ENCODE measurements at places on chromosomes 12 and 14.

- DNase-seq = no peak
Observed at GRCh38 chr12:132078190-132078589, 65.9 kb downstream of the DDX51 start.

- DNase-seq = no peak
Observed at GRCh38 chr12:26726956-26727355, 106.0 kb downstream of the ITPR2 start.

GRCh38 chr12:123389560-123390351 is 5.8 kb downstream of the KMT5A start:
- no peak for DNase-seq

DNA sequence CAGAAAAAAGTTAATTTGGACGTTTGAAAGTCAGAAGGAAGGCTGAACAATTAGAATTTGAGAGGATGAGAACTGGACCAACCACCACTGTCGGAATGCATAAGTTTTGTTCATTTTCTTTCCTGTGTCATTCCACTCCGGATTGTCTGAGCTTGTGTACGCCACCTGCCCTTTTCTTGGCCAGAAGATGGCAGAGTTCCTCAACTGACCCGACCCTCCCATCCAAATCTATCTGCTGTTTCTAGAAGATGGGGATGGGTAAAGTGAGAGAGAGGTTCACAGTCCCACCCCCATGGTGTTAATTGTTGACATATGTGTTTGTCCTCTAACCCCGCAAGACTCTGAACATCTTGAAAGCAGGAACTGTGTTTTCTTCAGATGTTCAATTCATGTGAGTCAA is 388.0 kb downstream of the VRK1 start:
- no peak for DNase-seq

DNA sequence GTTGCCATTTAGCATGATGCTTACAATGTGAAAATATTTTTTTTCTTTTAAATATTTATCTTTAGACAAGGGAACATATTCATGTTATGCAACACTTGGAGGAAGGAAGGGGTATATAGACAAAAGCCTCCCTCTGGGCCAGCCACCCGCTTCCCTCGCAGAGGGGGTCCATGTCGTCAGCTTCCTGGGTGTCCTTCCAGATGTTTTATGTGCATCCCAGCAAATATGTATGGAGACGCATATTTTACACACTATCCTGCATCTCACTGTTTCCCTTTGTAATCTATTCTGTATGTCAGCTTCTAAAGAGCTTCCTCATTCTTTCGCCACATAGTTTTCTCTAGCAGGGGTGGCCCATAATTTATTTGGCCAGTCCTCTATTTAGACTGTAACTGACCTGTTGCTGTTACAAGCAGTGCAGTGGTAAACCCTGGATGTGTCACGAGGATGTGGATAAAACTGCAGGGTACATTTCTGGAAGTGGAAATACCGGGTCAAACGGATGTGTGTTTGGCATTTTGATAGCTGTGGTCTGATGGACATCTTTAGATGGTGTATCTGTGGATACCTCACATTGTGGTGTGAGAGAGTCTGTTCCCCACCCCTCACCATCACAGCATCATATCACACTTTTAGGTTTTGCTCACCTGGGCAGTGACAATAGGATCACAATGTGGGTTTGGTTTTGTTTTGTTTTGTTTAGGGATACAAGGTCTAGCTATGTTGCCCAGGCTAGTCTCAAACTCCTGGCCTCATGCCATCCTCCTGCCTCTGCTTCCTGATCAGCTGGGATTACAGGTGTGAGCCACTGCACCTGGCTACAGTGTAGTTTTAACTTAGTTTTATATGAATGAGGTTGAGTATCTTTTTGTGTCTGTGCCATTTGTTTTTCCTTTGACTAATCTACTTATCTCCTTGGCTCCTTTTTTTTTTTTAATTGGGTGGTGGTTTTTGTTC is 31.6 kb downstream of the FAM222A start:
- DNase-seq = no peak

DNA sequence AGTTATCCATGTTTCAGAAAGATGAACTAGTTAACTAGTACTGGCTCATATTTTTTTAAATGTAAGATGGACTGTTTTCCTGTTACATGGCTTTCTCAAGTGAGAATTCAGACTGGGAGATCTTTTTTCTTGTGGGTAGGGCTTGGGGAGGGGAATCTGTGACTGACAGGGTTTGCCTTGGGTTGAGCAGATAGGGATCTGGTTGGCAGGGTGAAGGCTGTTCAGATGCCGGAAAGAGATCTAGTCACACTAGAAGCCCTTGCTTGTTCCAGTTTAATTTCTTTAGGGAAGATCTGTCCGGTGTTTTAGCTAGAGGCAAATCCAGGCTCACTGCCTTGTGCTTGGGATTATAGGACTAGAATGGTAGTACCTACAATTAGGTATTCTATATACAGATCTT is 63.2 kb downstream of the FBXO33 start:
- no peak for DNase-seq

DNA sequence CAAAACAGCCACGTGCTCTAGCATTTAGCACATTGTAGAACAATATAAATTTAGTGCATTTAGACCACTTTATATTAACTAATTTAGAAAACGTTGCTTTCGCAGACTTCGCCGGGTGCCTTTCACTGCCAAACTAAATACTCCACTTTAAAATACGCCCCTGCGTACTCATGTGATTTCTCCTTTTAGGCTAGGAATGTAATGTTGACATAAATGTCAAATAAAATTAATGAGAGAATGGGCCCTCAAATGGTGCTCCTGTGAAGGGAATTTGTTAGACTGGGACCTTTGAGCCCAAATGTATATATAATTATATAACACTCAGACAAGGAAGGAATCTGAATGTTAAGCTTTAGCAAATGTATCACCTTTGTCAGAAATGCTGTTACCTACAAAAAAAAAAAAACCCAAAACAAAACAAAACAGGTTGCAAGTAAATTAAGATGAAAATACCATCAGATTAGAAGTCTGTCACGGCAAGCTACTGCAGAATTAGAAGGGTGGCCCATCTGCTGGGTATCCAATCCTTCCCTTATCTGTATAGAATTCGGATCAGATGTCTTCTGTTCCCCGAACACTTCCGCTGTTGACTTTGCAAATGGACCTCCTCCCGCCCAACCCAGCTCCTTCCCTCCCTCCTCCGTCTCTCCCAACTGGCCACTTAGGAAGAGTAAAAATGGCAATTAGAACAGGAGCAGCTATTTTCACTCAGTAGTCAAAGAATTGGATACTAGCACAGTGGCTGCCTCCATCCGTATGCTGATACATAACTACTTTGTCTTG is 159.3 kb upstream of the FOXN3 start:
- no peak for DNase-seq

- no peak for DNase-seq
Observed at GRCh38 chr12:80582431-80582830, 125.0 kb upstream of the MYF6 start.

DNA sequence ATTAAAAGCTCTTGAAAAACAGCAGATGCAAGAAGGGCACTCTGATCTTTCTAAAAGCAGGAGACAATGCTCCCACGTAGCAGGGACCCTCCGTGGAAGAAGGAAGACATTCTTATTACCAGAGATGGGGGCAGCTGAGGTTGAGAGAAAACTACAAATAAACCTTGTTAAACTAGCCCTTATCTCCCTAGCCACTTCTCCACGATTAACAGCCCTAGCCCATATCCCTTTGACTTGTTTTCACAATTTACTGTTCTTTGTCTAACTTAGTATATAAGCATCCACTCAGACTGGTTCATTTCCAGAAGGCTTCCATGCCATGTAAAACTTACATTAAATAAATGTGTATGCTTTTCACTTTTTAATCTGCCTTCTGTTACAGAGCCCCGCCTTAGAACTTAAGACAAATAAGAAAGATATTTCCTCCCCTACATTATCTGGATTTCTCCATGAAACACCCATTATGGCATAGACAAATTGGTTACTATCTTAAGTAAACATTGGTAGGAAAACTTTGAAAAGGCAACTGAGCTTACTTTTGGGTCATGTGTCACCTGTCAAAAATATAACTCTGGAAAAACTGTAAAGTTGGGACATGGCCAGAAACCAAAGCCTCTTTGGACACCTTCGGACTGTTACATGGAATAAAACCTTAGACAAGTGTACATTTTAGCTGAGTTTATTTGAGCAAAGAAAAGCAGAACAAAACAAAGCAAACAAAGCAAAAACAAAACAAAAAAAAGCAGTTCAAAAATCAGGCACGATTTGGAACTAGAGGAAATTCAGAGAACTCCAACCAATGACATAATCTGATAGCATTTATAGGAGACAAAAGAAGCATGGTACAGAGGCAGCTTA is 4.9 kb upstream of the RNASE1 start:
- no peak for DNase-seq

DNA sequence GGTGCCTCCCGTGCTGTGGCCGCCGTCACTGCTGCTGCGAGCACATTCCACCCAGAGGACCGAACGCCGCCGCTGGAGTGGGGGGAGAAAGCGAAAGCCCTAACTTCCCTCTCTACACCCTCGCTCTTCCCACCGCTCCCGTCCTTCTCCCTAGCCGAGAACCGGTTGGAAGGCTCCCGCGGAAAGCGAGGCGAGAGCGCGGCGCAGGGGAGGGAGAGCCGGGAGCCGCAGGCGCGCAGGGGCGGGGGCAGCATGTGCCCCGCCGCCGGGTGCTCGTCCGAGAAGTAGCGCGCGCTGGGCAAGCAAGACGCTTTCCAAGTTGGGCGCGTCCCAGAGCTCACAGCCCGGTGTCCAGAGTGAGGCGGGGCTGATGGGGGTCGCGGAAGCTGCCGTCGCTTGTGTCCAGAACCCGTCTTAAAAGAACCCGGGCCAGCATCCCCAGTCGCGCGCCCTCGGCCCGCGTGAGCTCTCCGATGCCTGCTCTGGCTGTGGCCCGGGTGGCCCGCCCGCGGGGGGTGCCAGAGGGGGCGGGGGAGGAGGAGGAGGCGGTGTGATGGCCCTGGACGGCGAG is at the start of gene TRHDE:
Gene TRHDE (plus strand): TSS at position 280 of the 571 bp plus-strand sequence. CDS start 274 bp downstream, at position 554.
- DNase-seq = no peak

DNA sequence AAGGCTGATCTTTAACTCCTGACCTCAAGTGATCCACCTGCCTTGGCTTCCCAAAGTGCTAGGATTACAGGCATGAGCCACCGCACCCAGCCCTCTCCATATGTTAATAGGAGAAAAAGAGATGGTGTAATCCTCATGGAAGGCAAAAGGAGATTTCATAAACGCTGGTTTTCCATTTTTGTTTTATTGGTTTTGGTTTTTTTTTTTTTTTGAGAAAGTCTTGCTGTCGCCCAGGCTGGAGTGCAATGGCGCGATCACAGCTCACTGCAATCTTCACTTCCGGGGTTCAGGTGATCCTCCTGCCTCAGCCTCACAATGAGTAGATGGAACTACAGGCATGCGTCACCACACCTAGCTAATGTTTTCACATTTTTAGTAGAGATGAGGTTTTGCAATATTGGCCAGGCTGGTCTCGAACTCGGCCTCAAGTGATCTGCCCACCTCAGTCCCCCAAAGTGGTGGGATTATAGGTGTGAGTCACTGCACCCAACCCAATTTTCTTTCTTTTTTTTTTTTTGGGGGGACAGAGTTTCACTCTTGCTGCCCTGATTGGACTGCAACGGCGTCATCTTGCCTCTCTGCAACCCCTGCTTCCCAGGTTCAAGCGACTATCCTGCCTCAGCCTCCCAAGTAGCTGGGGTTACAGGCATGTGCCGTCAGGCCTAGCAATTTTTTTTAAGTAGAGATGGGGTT is 8.1 kb downstream of the PTGES3 start:
- DNase-seq = no peak

GRCh38 chr12:103848143-103848542 is 7.1 kb upstream of the NT5DC3 start:
- no peak for DNase-seq

DNA sequence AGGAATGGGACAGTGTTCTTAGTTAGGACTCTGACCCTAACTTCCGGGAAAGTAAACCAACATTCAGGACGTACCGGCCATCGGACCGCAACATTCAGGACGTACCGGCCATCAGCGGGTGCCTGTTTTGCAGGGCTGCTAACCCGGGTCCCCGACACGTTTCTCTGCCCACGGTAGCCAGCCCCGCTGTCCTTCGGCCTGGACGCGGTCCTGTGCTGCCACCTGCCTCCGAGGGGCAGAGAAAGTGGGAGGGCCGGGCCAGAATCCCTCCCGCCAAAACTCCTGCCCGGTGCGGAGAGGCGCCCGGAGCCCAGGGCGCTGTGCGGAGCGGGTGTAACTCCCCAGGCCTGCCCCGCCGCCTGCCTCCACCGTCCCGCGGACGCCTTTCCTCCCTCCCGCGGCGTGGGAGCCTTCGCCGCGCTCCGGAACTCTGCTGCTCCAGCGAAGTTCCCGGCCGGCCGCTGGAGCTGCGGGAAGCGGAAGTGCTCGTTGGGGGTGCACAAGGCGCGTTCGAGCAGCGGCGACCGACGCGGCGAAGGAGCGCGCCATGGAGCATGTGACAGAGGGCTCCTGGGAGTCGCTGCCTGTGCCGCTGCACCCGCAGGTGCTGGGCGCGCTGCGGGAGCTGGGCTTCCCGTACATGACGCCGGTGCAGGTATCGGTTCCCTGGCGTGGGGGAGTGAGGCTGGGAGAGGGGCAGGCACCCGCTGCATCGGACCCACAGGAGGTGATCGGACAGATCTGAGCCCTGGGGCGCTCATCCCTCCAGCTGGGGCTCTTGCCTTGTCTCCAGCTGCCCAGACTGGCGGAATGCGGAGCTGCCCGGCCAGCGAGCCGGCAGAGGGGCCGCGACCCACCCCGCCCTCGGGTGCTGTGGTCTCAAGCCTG is at the start of gene DDX55:
Gene DDX55 (plus strand): TSS at position 498 of the 888 bp plus-strand sequence. CDS start 50 bp downstream, at position 548.
- no peak for DNase-seq

GRCh38 chr12:112153181-112153892 is 28.0 kb downstream of the TRAFD1 start:
- DNase-seq = no peak

DNA sequence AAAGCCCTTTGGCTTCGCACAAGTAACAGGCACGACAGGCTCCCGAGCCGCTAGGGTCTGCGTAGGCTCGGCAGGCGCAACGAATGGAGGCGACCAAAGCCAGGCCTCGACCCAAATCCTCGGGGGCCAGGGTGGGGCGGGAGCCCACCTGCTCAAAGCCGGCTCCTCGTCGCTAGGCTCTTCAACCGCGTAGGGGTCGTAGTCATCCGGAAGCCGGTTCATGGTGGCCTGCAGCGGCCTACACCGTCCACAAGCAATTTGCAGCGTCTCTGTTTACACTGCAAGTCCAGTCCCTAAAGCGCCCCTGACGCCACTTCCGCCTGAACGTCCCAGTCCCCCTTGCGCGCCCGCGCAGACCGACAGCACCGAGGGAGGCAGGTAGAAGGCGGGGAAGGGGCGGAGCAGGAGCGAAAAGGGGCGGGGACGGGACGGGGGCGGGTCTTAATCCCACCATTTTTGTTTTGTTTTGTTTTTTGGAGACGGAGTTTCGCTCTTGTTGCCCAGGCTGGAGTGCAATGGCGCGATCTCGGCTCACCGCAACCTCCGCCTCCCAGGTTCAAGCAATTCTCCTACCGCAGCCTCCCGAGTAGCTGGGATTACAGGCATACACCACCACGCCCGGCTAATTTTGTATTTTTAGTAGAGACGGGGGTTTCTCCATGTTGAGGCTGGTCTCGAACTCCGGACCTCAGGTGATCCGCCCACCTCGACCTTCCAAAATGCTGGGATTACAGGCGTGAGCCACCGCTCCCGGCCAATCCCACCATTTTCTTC is at the start of gene EAPP:
Gene EAPP (minus strand): TSS at position 295 of the 774 bp plus-strand sequence. CDS start 73 bp downstream, at position 222.
- no peak for DNase-seq
